ENCODE measurements at places on chromosomes 12 and 14.
A peak's percentile ranks its signal among the peaks of the same experiment; 100 is the strongest.

DNA sequence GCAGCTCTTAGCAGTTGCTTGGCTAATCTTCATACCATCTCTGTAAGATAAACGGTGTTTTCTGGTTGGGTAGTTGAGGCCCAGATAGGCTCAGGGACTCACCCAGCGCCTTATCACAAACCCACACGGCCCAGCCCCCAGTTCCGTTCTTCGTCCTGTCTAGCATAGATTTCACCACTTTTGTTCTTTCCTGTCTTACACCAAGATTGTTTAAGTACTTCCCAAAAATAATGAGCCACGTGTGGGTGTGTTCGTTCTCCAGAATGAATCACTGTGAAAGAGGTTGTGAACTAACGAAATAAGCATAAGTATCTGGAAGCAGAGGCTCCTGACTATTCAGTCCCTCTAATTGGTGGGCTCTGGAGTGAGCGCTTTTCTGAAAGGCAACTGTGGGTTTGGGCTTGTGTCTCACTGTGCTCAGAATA is 21.4 kb downstream of the ACVR1B start:
- DNase-seq = peak; percentile 29

- no peak for DNase-seq
Observed at GRCh38 chr12:117042171-117042842, 56.9 kb downstream of the TESC start.

DNA sequence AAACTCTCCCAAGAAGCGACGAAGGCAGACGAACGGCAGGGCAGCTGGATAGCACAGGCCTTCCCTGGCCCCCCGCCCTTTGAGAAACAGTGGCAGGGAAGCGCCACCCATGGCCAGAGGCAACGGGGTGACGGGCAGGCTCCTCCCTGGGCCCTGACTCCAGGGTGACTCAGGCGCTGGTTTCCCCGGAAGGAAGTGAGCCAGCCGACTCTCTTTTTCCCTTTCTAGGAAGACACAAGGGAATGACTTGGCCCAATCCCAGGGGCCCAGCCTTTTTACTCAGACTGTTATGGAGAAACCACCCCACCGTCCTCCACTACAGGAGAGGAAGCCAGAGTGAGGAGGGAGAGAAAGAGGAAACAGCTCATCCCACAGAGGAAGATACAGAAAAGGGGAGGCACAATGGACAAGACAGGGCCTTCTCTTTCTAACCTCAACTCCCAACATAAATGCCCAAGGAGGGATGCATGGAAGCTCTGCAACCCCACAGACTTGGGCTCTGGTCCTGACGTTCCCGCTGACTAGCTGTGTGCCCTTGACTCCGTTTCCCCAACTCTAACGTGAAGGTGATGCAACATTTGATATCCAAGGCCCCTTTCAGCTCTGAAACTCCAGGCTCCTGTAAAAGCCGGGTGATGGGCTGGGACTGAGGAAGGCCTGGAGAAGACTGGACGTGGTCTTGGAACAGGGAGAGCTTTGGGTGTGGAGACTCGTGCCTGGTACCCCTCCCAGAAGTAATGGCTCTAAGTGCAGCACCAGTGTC is 27.9 kb downstream of the ACTN1 start:
- peak; percentile 94 for DNase-seq

DNA sequence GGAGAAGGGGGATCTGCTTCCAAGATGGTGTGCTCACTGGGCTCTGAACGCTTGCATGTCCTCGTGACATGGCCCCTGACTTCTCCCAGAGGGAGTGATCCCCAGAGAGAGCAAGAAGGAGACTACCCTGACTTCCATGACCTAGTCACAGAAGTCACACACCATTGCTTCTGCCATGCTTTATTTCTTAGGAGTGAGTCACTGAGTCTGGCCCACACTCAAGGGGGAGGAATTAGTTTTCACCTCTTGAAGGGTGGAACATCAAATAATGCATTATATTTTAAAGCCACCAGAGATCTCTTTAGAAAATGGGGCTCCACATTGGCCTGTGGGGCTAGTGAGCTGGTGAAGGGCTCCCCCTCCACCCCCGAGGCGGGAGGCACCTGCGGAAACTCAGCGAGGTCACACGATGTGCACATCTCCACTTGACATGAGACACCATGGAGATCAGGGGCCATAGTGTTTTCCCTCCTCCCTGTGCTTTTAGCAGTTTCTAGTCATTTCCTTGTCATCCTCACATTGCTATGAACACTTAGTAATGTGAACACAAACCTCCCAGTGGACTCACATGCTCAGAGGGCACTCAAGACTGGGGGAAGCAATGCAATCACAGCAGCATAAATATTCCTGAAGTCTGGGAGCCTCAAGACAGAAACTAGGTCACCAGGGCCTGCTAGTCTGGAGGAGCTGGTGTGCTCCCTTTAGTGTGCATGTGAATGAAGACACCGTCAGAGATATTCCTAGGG is 87.4 kb upstream of the FZD10 start:
- DNase-seq = no peak

DNA sequence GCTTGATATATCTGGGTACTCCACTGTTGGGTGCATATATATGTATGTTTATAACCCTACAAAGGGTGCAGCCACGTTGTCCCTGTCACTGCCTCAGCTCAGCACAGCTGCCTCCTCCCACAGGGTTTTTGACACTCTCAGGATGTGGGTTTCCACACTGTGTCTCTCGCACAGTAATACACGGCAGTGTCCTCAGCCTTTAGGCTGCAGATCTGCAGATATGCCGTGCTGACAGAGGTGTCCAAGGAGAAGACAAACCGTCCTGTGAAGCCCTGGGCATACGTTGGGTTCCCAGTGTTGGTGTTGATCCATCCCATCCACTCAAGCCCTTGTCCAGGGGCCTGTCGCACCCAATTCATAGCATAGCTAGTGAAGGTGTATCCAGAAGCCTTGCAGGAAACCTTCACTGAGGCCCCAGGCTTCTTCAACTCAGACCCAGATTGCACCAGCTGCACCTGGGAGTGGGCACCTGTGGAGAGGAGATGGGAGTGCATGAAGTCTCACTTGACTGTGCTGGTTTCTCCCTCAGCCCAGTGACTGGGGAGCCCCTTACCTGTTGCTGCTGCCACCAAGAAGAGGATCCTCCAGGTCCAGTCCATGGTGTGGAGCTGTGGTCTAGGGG is 498.7 kb downstream of the TMEM121 start:
- DNase-seq = no peak

DNA sequence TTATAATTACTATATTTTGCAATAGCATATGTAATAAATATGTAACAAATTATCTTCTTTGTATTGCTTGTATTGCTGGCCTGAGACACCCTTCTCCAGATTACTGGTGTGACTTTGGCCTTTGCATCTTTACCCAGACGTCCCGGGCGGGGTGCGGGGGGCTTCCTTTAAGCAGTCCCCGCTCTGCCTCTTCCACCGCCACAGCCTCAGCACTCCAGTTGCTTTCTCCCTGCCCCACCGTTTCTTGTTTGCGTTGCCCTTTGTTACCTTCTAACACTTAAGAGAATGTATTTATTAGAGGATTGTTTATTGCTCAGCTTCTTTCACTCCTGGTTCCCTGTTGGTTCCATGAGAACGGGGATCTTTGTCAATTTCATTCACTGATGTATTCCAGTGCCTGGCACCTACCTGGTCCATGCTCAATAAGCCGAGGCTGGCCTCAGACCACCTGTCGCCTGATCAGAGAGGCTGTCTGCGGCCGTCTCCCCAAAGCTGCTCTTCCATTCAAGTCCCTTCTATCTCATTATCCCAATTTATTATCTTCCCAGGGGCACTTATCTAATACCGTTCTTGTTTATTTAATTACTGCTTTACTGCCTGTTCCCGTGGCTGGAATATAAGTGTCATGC is 100.5 kb upstream of the RFLNA start:
- DNase-seq = no peak

DNA sequence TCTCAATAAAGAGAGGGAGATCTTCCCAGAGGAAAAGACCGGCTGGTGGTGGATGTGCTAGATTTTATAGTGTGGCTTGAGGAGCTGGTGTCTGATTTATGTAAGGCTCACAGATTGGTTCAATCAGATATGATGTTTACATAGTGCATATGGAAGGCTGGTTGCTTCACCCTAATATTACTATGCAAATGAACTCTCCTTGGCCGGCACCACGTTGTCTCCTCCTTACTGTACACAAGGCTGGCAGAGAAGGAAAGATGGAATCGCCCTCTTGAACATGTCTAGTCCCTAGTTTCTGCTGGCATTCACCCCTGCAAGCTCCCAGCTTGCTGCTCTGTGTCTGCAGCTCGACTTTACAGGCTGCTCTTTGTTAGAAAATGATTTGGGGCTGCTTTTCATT is 8.9 kb downstream of the FAM186A start:
- DNase-seq = no peak

DNA sequence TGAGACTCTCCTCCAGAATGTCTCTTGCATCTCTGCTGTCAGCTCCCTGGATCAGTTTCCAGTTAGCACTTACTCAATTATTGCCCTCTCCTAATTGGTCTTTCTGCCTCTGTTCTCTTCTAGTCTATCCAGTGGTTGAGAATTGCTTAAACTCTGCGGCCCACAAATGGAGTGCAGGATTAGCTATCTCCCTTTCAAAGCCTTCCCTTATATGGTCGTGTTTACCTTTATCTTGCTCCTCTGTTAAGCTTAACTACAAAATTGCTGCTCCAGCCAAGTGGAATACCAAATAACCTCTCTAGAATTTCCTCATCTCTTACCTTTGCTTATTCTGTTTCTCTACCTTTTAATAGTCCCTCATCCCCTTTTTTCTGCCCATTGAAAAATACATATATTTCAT is 132.7 kb downstream of the NRXN3 start:
- no peak for DNase-seq

GRCh38 chr14:98607341-98607910 is 664.6 kb downstream of the BCL11B start:
- DNase-seq = no peak

DNA sequence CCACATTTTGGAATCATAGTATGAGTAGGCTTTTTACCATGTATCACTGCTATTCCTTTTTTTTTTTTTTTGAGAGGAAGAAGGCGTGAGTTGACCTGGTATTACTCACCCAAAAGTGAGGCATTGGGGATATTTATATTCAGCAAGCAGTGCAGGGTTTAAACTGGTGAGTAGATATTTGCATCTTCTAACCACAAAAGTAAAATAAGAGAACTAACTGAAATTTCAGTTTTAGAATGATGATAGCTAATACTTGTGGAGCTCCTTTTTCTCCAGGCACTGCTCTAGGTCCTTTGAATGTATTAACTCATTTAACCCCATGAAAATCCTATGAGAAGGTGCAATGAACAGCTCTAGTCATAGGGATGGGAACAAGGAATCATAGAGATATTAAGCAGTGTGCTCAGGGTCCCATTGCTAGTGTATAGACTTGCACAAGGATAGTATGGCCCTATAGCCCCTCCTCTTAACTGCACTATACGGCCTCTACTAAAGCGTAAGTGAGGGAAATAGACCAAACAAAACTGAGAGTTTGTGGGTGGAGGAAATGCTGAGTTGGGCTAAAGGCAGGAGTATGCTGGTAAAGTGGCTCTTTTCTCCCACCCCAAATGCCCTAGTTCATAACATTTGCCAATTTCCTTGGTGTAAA is 104.3 kb upstream of the MAX start:
- DNase-seq = peak; percentile 80

- DNase-seq = no peak
Observed at GRCh38 chr12:114368685-114369452, 37.1 kb downstream of the TBX5 start.

DNA sequence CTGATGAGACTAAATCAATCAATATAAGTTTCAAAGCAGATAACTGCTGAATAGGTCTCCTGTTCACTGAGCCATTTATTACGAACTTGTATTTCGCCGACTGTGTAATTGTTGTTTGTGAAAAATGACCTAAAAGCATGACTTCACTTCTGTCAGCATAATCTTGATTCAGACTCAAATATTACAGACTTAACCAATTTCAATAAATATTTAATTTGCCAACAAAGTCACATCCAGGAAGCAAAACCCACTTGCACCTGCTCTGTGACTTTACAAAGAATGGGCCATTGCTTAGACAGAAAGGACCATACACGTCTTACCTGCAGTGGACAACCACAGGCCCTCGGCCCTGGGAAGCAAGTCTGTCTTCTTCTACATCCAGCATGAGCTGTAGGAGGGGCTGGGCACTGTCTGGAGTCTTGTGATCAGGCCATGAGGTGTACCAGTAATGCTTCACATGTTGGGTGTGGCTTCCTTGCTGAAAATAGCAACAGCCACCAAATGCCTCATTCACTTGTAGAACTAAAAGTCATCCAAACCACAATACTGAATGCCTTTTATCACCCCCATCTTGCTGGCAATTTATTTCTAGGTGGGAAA is 23.5 kb upstream of the PTPRB start:
- DNase-seq = peak; percentile 81

DNA sequence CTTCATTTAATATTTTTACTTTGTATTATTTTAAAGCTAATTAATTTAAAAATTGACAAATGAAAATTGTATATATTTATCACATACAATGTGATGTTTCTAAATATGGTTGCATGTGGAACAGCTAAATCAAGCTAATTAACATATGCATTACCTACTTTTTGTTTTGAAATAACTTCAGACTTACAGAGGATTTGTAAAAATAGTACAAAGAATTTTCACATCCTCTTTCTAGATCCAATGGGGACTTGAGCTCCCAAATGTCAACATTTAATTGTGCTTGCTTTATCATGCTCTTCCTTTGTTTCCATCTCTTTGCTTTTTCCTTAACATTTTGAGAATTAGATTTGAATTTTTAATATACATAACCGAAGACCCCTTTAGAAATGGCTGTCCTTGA is 6.6 kb downstream of the DCD start:
- no peak for DNase-seq

- DNase-seq = no peak
Observed at GRCh38 chr12:73158341-73158740, 886.2 kb downstream of the TRHDE start.

- peak; percentile 56 for DNase-seq
Observed at GRCh38 chr12:70982286-70982685, 61.7 kb upstream of the PTPRR start.

- no peak for DNase-seq
Observed at GRCh38 chr12:4454315-4454860, 8.8 kb upstream of the FGF6 start.

DNA sequence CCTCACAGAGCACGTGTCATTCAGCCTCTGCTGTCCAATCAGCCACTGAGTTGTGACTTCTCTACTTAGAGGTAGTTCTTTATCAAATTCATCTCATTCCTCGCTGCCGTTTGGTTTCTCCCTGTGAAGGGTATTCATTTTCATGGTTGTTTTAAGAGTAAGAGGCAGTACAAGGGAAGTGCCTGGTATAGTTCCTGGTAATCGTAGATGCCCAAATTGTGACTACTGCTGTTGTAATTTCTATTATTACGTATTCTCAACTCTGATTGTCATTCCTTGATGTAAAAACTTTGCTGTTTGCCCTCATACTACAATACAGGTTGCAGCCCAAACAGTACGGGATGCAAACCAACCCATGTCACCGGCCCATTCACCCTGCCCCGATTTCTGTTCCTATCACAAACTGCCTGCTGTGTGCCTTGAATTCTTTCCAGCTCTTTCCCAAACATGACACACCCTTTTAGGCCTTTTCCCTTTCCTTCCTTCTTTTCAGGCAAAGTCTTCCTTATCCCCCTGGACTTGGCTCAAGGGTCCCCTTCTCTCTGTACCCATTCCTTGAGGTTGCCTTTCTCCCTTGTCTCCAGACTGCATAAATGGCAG is 93.0 kb downstream of the SLC25A47 start:
- DNase-seq = no peak

Measured in fibroblast of upper back skin (primary cell).